Esophagus muscularis mucosa (tissue), 4 donors: ENCODE measurements at places on chromosomes 4 and X. TPM values are rescaled to one million over a fixed set of nuclear protein-coding genes. Genes with fewer than 3 reads are reported as not detected.

- DNase-seq, result no peak
Measured at GRCh38 chr4:4311193-4311592, 21.1 kb downstream of the ZBTB49 start.

- DNase-seq, result no peak
Measured at GRCh38 chr4:62571494-62571893, 1371.4 kb downstream of the ADGRL3 start.

DNA sequence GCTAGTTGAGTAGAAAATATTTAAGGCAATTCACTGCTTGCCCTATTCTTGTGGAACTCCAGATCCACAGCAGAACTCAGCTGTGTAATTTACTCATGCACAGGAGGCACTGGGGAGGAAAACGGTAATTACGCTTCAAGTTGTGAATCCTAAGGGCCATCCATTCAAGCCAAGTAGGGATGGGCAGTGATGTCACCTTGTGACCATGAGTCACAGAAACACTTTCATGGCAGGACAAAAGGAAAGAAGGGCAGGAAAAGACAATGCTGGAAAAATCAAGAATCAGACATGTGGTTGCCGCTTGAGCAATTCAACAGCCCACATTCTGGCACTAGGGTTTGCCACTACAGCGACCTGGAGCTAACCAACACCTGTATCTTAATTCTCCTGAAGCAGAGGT, 1.4 kb downstream of the PAQR3 start:
- no peak for DNase-seq

GRCh38 chr4:98828801-98829200, 100.1 kb downstream of the EIF4E start:
- DNase-seq, result no peak

The CCDC120 gene
- total RNA-seq, result 2.1 TPM

DNA sequence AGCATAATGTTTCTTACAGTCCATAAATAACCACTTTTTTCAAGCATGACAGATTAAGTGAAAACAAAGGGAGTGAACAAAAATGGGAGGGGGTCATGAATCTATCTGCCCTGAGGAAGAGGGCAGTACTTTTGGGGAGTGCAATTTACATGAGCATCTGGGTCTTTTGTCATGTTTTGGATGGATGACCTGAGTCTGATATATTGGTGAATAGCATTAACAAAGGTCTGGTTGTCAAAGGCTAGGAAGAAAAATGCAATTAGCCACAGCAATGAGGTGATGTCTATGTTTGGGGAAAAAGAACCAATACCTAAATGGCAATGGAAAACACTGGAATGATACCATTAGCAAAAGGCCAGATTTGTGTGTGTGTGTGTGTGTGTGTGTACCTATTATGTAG, 15.1 kb upstream of the MAD2L1 start:
- no peak for DNase-seq

The SASH3 gene
- total RNA-seq, result 3.9 TPM
